Heart right ventricle (tissue), 16 donors: ENCODE measurements at places on chromosomes 6 and 20. TPM values are rescaled to one million over a fixed set of nuclear protein-coding genes. Genes with fewer than 3 reads are reported as not detected.

DNA sequence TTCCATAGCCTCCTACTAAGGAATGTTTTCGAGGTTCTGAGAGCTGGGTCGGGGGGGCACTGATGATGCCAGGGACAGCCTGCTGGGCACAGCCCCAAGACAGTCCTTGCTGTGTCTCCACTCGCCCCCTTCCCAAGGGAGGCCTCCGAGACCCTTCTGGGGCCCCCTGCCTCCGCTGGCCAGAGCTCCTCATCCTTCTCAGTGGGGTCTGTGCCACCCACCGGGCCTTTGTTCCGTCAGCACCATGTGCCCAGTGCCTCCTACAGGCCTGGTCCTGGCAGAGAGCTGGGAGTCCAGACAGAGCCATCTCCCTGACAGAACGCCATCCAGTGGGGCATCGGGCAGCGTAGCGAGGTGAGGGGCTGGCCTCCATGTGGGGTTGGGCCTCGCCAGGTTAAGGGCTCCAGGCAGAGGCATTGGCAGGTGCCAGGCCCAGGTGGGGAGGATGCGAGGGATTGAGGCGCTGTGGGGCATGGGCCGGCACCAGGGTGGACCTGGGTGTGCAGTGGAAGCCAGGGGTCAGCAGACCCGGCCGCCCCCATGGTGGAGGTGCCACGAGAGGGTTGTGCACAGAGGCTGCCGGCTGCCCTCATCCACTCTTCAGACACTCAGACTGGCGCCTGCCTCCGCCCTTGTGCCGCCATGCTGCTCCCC, 13.3 kb downstream of the RBM38 start:
- DNase-seq = no peak

- DNase-seq = no peak
Observed at GRCh38 chr6:114714836-114715507, 372.1 kb upstream of the HS3ST5 start.

DNA sequence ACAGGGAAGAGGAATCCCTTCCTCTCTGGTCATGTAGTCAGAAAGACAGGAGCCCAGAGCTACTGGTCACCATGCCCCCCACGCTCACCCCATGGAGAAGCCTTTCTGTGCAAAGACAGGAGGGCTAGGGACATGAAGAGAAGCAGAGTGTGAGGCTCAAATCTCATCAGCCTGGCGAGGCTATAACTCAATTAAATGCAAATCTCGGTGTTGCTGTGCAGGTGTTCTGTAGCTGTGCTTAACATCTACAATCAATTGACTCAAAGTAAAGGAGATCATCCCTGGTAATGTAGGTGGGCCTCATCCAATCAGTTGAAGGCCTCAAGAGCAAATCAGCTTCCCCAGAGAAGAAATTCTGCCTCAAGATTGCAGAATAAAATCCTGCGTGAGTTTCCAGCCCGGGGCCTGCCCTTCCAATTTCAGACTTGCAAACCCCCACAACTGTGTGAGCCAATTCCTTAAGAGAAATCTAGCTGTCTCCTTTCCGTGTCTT, 64.4 kb downstream of the CHMP4B start:
- no peak for DNase-seq

The ATP6V1G2 gene
- 2.0 TPM for total RNA-seq

DNA sequence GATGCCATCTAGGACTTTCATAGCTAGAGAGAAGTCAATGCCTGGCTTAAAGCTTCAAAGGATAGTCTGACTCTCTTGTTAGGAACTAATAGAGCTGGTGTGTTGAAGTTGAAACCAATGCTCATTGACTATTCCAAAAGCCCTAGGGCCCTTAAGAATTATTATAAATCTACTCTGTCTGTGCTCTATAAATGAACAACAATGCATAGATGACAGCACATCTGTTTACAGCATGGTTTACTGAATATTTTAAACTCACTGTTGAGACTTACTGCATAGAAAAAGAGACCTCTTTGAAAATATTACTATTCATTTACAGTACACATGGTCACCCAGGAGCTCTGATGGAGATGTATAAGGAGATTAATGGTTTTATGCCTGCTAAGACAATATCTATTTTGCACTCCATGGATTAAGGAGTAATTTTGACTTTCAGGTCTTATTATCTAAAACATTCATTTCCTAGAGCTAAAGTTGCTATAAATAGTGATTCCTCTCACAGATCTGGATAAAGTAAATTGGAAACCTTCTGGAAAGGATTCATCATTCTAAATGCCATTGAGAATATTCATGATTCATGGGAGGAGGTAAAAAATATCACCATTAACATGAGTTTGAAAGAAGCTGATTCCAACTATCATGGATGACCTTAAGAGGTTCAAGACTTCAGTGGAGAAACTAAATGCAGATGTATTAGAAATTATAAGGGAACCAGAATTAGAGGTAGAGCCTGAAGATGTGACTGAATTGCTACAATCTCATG, 763.5 kb upstream of the MAP3K7 start:
- no peak for DNase-seq

DNA sequence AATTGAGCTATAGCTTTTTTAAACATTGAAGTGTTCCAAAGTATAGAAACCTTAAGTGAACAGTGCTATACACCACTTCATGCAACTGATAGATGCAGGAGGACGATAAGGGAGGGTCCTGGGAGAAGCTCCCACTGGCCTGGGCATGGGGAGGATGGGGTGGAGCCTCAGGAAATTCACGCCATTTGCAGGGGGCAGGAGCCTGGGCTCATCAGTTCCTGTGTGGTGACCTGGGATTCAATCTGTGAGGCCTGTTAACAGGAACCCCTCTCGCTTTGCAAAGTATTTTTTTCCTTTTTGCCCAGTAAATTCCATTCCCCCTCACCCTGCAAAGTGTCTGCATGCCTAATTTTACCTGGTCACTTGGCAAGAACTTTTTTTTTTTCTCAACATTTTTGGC, 11.0 kb upstream of the ASCC3 start:
- DNase-seq = no peak

DNA sequence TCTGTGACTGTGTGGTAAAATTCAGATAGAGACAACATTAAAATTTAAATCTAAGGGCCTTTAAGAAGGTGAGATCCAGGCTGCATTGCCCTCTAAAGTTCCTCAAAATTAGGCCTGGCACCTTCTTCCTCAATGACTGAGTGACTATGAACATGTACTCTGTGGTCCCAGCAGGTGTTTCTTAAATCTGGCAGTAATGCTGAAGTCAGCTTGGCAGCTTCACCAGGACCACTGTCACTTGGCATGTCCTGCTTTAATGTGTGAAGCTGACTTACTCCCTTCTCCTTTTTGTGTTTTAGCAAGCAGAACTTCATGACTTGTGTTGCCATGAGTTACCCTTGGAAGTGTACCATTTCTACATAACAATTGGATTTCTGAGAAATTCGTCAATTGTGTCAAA, 141.7 kb downstream of the NKAIN2 start:
- DNase-seq = no peak

The MROH8 gene
- total RNA-seq = 6.8 TPM

GRCh38 chr6:75287424-75287823, 2.8 kb upstream of the TMEM30A start:
- DNase-seq = no peak

GRCh38 chr20:4026093-4026601, 10.8 kb upstream of the RNF24 start:
- DNase-seq = no peak

- DNase-seq = no peak
Observed at GRCh38 chr6:37971711-37972390, 152.3 kb downstream of the ZFAND3 start.

- DNase-seq = no peak
Observed at GRCh38 chr20:43404878-43405277, 52.8 kb upstream of the SRSF6 start.

GRCh38 chr20:52279706-52280105, 88.1 kb upstream of the ZFP64 start:
- DNase-seq = no peak

- DNase-seq = no peak
Observed at GRCh38 chr6:136471372-136471771, 78.8 kb downstream of the MAP7 start.

The TOP1 gene
- 25.3 TPM for total RNA-seq

GRCh38 chr20:20782231-20782630, 69.8 kb upstream of the RALGAPA2 start:
- DNase-seq = no peak

The CTAGE9 gene
- total RNA-seq = not detected

DNA sequence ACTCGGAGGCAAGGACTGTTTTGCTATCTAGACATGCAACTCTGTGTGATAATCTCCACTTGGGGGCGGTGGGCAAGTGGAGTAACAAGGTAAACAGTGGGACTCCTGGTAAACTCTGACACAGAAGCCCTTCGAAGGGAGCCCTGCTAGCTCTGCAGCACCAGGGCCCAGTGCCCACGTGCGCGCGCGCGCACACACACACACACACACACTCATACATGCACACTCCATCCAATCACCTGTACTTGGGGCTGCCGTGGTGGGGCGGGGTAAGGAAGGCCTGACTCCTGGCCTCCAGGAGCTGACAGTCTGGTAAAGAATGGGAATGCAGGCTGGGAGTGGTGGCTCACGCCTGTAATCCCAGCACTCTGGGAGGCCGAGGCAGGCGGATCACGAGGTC, 36.4 kb downstream of the TAF4 start:
- DNase-seq = no peak

GRCh38 chr20:45621593-45621992, 7.9 kb upstream of the WFDC10A start:
- DNase-seq = no peak

- no peak for DNase-seq
Observed at GRCh38 chr20:49585585-49586245, 17.8 kb upstream of the PTGIS start.

DNA sequence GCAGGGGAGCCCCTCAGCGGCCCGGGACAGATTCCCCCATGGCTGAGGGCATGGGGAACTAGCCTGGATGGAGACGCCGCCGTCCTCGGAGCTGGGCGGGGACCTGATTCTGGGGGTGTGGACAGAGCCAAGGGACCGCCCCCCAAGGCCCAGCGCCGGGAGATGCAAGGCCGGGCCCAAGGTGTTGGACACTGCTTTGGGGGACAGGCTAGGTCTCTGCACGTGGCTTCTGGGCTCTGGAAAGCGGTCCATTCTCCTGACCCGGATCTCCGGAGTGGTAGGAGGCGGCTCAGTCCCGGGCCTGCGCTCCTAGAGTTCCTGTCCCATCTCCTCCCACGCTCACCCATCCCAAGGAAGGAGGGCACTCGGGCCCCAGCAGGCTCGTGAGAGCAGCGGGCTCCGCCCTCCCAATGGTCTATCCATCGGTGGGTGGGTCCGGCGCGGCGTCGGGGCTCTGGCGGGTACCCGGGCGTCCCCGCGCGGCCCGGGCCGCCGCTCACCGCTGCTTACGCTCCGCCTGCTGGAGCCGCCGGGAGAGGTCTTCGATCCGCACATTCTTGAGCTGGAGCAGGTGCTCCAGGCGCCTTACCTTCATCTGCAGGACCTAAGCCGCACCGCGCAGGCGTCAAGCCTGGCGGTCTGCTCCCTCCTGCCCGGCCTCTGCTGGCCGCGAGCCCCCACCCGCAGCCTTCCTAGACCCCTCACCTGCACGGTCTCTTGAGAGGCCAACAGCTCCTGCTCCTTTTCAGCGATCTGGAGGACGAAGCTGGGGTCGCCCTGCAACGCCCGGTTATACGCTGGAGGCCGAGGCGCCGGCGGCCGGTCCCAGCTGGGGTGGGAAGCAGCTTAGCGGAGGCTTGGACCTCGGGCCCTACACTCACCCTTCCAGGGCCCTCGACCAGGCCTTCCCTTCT, 3.3 kb downstream of the SPEF1 start:
- peak; percentile 65 for DNase-seq

- peak; percentile 69 for DNase-seq
Observed at GRCh38 chr6:166097914-166098522, 69.6 kb downstream of the TBXT start.

DNA sequence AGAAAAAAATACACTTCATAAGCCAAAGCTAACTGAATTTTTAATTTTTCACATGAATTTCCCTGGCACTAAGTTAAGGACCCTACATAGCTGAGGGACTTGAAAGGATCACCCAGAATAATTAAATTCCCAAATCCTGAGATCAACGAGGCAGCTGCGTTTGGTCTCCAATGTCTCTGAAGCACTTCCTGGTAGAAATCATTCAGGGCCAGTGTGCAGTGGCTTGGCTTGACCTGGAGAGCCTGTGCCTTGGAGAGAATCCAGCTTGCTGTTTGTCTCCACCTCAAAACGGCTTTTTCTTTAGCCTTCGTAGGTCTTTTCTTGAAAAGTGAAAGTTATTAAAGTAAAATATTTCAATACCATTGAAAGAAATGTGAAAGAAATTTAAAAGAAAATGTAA, 92.4 kb downstream of the SMOC2 start:
- DNase-seq = no peak

The DNPH1 gene
- 27.3 TPM for total RNA-seq

DNA sequence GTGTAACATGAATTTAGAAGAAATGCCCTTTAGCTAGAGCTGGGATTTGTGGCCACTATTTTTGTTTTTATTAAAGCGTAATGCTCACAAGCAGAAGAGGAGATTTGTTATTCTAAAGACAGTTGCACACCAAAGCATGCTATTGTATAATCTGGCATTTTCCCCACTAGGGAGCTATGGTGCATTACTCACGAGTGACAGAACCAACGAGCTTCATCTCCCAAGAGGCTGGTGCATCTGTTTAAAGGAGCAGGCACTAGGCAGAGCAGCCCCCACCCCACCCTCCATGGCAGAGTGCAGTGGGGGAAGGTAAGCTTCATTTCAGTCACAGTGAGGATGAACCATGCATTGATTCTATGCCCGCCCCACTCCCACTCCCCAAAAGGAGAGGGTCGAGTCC, 287.3 kb upstream of the TSHZ2 start:
- DNase-seq = no peak

DNA sequence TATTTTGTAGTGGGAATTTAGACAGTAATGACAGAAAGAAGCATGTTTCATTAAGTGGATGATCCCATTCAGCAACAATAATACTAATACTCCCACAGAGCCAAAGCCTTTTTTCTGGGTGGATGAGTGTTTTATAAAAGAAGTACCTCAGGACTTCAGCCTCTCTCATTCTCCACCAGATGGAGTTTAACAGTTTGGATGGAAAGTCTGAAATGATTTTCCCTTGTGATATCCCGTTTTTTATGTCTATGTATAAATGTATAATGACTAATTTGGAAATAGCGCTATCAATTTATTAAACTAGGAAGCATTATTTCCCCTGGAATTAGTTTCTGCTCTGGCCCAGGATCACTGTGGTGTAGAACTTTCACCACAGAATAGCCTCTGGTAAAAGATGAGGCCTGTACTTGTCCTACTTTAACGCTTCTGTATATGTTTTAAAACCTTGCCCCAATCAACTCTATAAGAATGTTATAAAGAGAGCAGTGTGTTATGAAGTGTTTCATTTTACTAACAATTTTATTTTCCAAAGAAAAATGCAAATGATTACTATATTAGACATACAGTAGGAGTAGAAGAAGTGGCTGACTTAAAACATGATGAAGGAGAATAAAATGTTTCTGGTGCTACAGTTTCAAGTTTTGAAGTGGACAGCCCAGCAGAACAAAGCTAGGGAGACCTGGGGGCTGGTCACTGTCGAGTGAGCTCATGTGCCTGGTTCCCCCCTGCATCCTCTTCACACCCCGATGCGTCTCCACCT, 135.6 kb downstream of the HIVEP1 start:
- DNase-seq = no peak

- DNase-seq = no peak
Observed at GRCh38 chr6:54072635-54073313, 38.5 kb upstream of the MLIP start.
